CD8-positive, alpha-beta T cell (primary cell): ENCODE measurements at places on chromosomes 1 and 21. TPM values are rescaled to one million over a fixed set of nuclear protein-coding genes. Genes with fewer than 3 reads are reported as not detected.

The CXADR gene
- total RNA-seq, result 1.0 TPM

The ITLN1 gene
- total RNA-seq, result not detected

The WNT4 gene
- total RNA-seq, result not detected

GRCh38 chr1:177880339-177880891, 89.4 kb downstream of the SEC16B start:
- no peak for DNase-seq

- no peak for DNase-seq
Measured at GRCh38 chr1:170377440-170377839, 154.5 kb upstream of the GORAB start.

- DNase-seq, result no peak
Measured at GRCh38 chr21:31420354-31420753, 76.3 kb upstream of the TIAM1 start.

- peak; percentile 15 for DNase-seq
Measured at GRCh38 chr21:33070998-33071769, 1.2 kb downstream of the OLIG1 start.

The AMY1A gene
- total RNA-seq, result not detected

- peak; percentile 51 for DNase-seq
Measured at GRCh38 chr1:175146529-175147213, 45.9 kb downstream of the KIAA0040 start.
